GDM1 (cell line): ENCODE measurements at places on chromosomes 16 and 17.

GRCh38 chr17:38969281-38969680, 2.1 kb upstream of the FBXO47 start:
- no peak for DNase-seq

GRCh38 chr16:48949636-48950035, 332.0 kb downstream of the CBLN1 start:
- no peak for DNase-seq

- DNase-seq: no peak
Observed at GRCh38 chr16:85028685-85029407, 1.3 kb downstream of the KIAA0513 start.

GRCh38 chr17:8365143-8365542, 11.4 kb downstream of the KRABD2 start:
- DNase-seq: no peak

DNA sequence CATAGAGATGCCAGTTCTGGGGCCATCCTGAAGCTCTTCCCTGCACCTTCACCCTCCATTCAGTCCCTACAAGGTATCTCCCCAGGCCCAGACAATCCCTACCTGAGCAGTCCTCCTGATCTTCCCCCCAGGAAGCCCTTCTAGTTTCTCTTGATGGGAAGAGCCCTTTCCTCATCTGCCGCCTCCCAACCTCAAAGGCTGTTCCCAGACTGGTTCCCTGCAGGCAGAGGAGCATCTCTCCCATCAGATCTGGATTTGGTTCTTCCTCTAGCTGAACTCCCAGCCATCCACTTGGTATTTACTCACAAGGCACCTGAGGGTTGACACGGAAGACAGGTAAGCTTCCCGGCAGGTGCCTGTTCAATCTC, 24.6 kb upstream of the PHB1 start:
- no peak for DNase-seq

- DNase-seq: no peak
Observed at GRCh38 chr16:84508502-84508901, 4.0 kb upstream of the MEAK7 start.

DNA sequence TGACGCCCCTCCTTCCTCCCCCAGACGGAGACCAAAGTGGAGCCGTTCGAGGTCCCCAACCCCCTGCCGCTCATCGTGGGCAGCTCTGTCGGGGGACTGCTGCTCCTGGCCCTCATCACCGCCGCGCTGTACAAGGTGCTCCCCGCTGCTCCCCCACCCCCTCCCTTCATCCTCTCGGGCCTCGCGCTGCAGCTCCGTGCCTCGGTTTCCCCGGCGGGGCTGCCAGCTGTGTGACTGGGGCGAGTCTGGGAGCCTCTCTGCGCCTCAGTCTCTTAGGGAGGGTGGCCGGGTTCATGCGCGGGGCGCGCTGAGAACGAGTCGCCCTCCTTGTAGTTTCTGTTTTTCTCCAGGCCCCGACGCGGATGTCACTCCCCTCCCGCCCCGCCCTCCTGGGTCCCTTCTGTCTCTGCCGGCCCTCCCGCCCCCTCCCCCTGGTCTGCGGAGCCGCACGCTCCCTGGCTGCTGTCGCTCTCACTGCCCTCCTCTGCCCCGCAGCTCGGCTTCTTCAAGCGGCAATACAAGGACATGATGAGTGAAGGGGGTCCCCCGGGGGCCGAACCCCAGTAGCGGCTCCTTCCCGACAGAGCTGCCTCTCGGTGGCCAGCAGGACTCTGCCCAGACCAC, 23.7 kb upstream of the ITGAX start:
- no peak for DNase-seq

DNA sequence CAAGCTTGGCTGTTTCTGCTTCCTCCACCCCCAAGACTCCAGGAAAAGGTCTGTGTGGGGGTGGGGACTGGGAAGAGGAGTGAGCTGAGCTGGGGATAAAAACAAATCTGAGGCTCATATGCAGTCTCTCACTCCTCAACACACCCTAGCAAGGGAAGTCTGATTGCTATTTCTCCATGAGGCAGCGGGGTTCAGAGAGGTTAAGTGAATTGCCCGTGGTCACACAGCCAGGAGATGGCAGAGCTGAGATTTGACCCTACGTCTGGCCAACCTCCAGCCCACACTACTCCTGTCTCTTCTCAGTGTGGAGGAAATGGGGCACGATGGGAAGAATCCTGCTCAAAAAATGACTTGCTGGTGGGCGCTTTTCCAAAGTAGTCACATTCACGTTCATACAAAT, 4.8 kb upstream of the ABCC3 start:
- DNase-seq: no peak

GRCh38 chr16:3589441-3589921, 12.3 kb upstream of the NLRC3 start:
- peak; percentile 33 for DNase-seq

DNA sequence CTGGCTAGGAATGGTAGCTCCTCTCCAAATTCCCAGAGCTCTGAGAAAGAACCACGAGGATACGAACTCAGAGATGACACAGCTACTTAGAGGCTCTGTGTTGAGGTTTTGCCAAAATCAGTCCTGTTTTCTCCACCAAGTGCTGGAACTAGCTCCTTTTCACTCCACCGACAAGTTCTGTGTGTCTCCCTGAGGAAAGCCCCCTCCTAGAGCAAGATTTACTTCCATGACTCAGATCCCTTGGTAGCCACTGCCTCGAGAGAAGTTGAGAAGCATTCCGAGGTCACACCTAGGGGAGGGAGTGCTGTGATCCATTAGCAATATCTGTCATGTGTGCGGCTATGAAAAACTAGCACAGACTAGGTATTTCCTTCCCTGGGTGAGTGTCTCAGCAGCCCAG, 30.6 kb downstream of the IL21R start:
- no peak for DNase-seq

GRCh38 chr17:4317610-4318009, 48.9 kb downstream of the UBE2G1 start:
- no peak for DNase-seq

DNA sequence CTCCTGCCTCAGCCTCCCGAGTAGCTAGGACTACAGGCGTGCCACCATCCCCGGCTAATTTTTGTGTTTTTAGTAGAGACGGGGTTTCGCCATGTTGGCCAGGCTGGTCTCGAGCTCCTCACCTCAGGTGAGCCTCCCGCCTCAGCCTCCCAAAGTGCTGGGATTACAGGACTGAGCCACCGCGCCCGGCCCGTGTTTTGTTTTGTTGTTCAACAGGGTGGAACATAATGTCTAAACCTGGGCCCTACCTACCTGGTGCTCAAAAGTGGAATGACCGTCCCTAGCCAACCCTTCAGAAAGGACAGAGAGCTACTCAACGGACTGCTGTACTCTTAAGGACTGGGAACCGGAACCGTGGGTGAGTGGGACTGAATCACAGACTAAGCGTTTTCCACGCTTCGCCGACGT, 772 bp upstream of the KIF22 start:
- DNase-seq: no peak

GRCh38 chr16:31501226-31501965, 6.8 kb downstream of the RUSF1 start:
- no peak for DNase-seq

- DNase-seq: no peak
Observed at GRCh38 chr16:1021553-1022160, 40.1 kb downstream of the SOX8 start.

GRCh38 chr17:21124086-21124485, 2.7 kb upstream of the DHRS7B start:
- DNase-seq: no peak

DNA sequence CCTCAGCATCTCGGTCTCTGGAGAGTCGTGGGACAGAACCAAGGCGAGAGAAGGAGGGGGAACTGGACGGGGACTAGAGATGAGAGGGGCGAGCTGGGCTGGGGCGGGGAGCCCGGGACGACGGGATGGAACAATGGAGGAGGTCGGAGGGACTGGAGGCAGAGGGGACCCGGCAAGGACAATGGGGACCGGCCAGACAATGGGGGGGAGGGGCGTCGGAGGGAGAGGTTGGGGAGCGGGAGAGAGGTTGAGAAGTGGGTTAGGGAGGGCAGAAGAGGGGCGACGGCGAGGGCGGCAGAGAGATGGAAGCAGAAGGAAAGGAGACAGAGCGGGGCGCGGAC, 719 bp downstream of the NGFR start:
- DNase-seq: no peak

DNA sequence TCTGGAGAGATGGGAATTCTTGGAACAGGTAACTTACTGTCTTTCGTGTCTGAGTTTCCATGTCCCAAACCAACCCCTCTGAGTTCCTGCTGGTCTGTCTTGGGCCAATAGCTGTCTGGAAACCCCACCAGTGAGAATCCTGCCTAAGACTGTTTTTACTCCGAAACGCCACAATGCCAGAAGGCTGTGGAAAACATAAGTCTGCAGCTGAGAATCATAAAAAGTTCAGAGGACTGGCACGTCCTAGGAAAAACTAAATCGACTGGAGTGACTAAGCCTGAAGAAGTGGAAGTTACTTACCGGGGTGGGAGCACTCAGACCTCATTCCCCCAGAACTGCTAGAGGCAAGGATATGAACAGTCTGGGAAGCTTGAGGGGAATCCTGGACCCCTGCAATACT, 13.3 kb downstream of the LRRC75A start:
- no peak for DNase-seq

DNA sequence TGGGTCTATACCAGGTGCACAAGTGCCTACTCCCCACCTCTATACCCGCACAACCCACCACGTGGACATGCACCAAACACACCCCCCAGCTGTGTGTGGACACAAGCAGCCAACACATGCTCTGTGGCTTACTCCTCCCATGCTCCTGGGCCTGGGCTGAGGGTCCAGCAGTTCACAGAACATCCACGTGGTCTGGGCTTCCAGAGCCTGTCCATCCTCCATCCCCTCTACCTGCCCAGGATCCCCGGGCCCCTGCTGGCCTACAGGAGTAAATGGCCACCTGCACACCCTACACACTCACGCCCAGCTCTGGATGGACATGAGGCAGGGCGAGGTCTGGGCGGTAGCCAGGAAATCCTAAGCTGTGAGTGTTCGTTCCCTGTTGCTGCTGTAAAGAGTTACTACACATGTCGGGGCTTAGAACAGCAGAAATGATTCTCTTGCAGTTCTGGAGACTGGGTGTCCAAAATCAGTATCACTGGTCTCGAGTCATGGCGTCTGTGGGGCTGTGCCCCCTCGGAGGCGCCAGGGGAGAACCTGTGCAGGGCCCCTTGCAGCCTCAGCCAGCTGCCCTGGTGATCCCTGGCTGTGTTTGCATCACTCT, 15.0 kb upstream of the RAI1 start:
- DNase-seq: no peak

DNA sequence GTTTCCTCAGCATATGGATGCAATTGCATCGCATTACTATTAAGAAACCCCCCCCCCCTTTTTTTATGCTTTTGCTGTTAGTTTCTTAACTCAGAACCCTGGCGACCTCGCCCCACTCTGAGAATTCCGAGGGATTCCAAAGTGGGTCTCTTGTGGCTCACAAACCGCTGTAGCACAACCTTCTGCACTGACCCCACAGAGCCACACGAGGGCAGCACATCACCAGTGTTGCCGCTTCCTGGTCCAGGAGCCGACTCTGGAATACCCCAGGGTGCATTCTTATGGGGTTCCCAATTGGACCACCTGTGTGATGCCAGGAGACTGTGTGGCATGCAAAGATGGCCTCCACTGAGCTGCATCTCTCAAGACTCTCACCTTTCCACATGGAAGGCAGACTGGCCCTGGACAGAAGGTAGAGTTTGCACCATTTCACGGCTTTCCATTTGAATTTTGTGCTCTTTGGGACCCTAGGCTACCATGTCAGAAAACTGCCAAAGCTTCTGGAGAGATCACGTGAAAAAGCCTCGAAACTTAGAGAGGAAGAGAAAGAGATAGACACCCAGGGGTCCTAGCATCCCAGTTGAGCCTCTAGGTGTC, 432.7 kb upstream of the ASIC2 start:
- no peak for DNase-seq

GRCh38 chr16:62989480-62989879, 953.2 kb upstream of the CDH8 start:
- DNase-seq: no peak

- no peak for DNase-seq
Observed at GRCh38 chr17:70955441-70955840, 786.1 kb downstream of the KCNJ2 start.
